ENCODE measurements at places on chromosomes 11 and 22. TPM values are rescaled to one million over a fixed set of nuclear protein-coding genes. Genes with fewer than 3 reads are reported as not detected.
A peak's percentile ranks its signal among the peaks of the same experiment; 100 is the strongest.

DNA sequence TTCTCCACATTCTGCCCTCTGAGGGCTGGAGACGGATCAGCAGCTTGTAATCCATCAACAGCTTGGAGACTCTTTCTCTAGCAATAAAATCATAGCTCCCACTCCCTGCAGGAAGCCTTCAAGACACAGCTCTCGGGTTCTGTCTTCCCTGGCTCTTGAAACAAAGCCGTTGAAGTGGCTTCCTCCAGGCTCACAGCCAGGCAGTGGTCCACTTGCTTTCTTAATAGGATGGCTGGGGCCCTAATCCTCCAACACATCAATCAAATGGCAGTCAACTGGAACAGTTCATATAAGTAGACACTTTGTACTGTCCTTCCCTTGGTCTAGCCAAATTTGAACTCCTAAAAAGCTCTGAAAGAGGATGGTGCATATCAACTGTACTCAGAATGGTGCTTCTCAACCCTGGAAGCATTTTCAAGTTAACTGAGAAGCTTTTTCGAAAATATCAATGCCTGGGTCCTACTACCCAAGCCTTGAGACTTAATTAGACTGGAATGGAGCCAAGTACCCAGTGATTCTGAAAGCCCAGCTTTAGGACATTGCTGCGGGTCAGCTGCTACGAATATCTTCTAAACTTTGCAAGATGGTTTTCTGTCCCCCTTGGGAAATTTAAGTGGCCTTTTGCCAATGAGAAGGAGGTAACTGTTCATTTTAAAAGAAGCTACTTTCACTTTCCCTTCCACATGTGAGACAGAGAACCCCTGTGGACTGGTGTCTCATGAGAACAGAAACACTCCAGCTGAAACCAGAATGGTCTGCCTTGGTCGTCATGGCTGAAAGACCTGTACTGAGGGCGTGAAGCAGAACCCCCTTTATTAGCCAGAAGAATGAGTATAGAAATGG, 74.7 kb downstream of the SC5D start:
- DNase-seq = peak; percentile 52

DNA sequence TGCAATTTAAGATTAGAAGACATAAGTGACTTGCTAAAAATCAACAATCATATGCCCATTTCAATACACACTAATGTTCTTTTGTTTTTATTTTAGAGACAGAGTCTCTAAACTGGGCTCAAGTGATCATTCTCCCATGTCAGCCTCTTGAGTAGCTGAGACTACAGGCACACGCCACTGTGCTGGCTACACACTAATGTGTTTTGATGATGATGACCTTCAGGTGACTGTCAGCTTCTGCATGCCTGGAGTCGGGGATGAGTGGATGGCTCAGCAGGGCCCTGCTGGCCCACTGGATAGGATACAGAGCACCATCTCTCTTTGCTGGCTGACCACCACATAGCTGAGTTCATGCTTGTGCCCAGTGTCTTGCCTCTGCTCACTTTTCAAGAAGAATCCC, 27.0 kb upstream of the POU2AF1 start:
- DNase-seq = no peak

DNA sequence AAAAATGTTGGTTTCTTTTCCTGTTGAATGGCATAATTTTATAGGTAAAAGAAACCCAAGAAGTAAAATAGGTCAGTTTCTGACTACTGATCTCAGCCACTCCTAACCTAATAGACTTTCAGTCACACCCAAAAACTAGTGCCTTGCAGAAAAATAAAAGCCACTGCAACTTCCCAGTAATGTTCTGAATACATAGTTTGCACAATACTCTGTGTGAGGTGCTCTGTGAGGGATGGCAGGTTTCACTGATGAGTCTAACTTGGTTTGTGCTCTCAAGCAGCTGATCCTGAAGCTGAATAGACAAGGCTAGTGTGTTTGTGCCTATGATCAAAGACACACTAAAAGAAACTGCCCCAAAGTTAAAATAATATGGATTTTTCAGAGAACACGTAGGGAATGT, 758.3 kb downstream of the NELL1 start:
- DNase-seq = no peak

DNA sequence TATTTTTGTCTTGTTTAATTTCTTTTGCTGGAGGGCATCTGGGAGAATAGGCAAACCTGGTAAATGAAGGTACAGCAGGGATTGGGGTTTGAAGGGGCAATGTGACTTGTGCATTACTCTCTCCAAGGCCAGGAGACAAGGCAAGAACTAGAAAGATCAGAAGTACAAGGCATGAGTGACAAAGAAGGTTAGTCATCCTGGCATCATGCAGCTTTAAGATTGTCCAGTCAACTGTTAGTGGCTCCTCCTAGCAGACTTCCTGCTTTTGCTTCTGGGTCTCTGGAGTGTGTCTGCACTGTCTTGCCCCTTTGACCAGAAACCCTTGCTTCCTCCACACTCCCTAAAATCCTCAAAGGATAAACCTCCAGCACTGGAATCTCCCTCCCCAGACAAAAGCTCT, 27.2 kb upstream of the GLYATL1 start:
- no peak for DNase-seq

- DNase-seq = no peak
Observed at GRCh38 chr22:35521358-35522224, 19.0 kb upstream of the RASD2 start.

- DNase-seq = peak; percentile 33
Observed at GRCh38 chr11:119481667-119482400, 58.9 kb upstream of the THY1 start.

DNA sequence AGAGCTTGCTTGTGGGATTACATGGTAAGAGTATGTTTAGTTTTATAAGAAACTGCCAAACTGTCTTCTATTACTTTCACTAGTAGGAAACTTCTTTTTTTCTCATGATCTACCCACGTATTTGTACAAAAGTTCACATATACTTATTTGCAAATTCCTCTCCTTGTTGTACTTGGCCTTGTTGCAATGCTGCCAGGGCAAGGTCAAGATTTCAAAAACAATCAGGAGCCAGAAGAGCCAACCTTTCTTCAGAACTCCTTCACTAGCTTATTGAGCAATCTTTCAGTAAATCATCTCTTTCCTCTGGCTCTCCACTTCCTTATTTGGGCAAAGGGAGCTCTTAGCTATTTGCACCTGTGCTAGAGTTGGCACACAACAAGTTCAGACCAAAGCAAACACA, 9.7 kb downstream of the SRSF8 start:
- DNase-seq = no peak

DNA sequence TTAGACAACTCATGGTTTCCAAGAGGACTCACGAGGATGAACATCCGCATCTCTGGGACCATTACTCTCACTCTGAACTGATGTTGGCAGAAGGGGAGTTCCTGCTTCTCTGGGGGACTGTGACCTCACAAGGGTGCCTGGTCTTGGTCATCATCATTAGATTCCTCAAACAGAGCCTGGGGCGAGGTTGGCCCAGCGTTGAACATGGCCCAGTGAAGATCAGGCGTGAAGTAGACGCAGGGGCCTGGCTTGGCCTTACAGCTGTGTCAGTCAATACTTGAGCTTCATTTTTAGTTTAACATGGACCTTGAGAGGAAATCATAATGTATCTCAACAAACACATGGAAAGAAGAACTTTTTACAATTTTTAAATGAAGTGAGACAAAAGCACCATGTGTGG, 617.1 kb downstream of the BRD1 start:
- DNase-seq = no peak

Gene AP1B1
- polyA plus RNA-seq = 30.4 TPM

DNA sequence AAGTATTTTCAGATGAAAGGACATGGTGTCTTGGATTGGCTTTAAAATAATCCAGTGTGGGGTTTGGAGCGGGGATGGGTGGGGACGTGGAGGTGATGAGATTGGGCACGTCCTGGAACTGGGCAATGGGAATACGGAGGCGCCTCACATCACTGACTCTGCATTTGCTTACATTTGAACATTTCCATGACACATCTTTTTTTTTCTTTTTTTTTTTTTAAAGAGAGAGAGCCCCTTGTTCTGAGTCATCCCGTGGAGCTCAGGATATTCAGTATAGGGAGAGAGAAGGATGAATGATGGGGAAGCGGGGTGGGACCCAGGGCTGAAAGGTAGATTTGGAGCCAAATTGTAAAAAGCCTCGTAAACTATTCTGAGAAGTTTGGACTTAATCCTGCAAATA, 142.7 kb downstream of the FBXO7 start:
- peak; percentile 62 for DNase-seq

- no peak for DNase-seq
Observed at GRCh38 chr11:65915101-65915820, 3.6 kb downstream of the C11orf68 start.

- DNase-seq = no peak
Observed at GRCh38 chr22:36293606-36294292, 40.8 kb downstream of the APOL1 start.

GRCh38 chr11:66619080-66619554, 2.7 kb downstream of the RBM14 start:
- DNase-seq = peak; percentile 67

Gene TMEM45B
- polyA plus RNA-seq = 0.61 TPM

Gene SEPTIN3
- 0.76 TPM for polyA plus RNA-seq

GRCh38 chr22:49880281-49880680, 26.6 kb downstream of the ZBED4 start:
- DNase-seq = no peak

Gene TREH
- 0.31 TPM for polyA plus RNA-seq

DNA sequence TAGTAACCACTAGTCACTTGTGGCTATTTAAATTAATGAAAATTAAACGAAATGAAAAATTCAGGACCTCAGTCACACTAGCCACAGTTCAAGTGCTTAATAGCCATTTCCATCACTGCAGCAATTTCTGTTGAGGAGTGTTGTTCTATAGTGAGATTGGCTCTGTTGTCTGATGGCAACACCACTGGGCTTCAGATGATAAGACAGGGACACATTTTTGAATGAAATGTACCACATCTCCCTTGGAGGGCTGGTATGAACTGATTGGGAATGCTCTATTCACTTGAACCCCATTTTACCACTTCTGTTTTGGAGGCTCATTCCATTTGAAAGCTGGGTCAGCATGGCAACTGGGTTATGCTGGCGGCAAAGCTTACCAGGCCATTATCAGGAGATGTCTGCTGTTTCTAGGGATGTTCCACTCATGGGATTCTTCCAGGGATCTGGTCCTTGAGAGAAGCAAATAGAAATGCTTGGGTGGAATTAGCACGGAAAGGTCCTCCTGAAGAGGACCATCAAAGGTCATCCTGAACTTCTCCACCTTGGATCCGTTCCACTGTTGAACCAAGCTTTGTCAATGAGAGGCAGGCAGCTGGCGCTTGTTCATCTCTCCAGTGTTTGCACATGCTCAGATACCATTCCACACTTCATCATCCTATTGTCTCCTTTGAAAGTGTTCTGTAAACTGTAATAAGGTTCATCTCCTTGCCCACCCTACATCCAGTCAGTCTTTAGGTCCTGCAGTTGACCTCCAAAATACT, 7.6 kb downstream of the AMOTL1 start:
- DNase-seq = no peak

- peak; percentile 47 for DNase-seq
Observed at GRCh38 chr11:119726585-119727522, 2.1 kb downstream of the NECTIN1 start.

- no peak for DNase-seq
Observed at GRCh38 chr22:30855266-30855665, 113.3 kb downstream of the MORC2 start.

DNA sequence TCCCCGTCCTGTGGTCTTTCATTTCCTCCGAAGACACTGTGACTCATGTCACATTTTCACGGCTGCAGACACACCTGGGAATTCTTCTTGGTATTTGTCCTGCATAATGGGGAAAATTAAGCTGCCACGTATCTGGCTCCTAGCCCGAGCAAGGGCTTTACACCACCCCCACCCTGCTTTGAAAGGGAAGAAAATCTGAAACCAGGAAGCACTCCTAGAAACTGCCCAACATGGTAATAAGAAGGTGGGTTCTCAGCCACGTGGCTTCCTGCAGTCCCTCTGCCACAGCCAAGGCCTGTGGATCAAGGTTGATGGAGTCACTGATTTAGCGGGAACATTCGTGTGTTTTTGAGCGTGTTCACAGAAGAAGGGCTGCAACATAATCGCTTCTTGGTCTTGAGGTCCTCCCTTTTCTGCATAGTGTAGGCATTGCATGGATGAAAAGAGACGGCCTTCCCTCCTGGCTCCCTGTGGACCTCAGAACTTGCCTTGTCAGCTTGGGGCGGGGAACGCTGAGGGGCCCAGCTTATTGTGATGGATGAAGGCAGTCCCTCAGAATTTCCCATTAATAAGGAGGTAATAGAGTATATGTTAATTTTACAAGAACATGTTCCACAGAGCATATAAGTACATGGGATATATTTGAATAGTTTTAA, 292.0 kb downstream of the NTM start:
- no peak for DNase-seq

GRCh38 chr11:14751975-14752407, 108.4 kb downstream of the PDE3B start:
- no peak for DNase-seq

DNA sequence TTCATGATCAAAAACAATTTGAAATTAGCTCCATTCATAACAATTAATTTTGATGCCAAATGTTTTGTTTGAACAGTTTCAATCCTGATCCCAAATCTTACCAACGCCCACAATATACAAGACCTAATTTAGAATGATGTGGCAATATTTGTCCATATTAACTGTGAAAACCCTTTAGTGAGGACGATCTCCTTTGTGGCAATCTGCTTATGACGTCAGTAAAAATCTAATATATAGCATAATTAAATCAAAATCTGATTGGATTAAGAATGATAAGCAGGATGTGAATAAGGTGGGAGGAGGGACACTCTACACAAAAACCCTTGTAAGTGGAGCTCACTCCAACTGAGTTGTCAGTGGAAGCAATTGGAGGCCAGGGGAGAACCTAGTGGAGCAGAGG, 11.9 kb upstream of the SLC5A4 start:
- DNase-seq = no peak

DNA sequence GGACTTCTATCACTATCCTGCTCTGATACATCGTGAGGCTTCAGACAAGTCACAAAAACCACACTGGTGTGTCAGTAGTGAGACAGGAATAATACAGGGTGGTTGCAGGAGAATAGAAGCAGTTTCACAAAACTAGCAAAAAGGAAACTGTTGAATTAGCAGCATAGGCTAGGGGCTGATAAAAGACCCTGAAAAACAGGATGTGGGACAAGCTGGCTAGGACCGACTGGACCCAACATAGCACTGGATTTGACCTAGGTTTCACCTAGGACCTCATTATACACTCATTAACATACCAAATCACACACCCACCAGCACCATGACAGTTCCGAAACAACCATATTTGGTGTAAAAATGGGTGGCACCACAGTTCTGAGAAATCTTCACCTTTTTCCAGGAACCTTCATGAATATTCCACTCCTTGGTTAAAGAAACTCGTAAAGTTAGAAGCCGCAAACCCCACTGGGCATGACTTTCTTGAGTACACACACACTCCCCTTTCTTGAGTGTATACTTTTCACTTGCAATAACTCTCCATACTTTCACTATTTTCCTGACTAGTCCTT, 76.2 kb downstream of the SLC1A2 start:
- DNase-seq = no peak

GRCh38 chr11:94987378-94987777, 13.9 kb downstream of the KDM4D start:
- no peak for DNase-seq

Gene DBX1
- 13.4 TPM for polyA plus RNA-seq
